ENCODE measurements at places on chromosomes 2 and 18.
A peak's percentile ranks its signal among the peaks of the same experiment; 100 is the strongest.

- no peak for DNase-seq
Observed at GRCh38 chr18:44197832-44198611, 482.7 kb upstream of the SETBP1 start.

DNA sequence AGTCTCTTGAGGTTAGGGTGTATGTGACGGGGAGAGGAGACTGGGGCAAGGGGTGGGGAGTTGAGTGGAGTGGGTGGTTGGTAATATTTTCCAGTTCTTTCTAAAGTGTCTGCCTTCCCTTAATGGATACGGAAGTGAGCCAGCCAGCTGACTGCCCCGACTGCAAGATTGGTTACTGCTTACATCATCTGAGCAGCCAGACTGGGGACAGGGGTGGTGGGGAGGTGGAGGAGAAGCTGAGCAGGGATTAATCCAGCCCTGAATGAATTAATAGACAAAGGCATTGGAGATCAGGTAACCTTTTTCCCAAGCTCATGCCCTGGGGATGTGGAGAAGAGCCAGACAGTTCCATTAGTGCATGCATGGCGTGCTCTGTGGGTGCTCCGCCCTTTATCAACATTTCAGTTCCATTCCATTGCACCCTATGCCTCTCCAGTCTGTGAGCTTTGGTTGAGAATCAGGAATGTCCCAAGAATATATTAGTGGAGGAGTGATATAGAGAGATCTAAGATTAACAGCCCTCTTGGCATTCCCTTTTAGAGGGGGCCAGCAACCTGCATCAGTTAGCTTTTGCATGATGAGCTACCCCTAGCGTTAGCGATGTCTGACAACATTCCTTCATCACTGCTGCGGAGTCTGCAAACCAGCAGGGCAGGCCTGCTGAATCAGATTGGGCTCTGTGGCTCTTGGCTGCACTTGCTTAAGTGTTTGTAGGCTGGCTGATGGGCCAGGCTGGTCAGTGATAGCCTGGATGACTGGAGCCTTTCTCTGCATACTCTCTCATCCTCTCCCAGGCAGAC lies 67.4 kb downstream of the TNP1 start:
- DNase-seq = no peak

DNA sequence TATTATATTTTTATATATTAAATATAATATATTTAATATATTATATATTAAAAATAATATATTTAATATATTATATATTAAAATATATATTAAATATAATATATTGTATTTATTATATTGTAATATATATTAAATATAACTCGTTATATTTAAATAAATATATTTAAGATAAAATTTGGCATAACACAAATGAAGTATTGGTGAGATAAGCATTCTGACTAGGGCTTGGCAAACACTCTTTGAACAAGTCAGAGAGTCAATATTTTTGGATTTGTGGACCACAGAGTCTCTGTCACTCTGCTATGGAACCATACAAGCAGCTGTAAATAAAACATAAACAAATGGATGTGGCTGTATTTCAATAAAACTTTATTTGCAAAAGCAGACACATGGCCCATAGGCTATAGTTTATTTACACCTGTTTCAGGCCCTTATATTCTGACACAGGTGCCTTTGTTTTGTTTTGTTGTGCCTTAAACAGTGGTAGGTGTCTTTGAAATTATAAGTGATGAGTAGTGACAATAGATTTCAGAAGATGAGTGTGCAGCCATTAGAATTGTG lies 190.1 kb downstream of the EPHA4 start:
- no peak for DNase-seq

- no peak for DNase-seq
Observed at GRCh38 chr18:40032076-40032475, 1923.0 kb upstream of the PIK3C3 start.

DNA sequence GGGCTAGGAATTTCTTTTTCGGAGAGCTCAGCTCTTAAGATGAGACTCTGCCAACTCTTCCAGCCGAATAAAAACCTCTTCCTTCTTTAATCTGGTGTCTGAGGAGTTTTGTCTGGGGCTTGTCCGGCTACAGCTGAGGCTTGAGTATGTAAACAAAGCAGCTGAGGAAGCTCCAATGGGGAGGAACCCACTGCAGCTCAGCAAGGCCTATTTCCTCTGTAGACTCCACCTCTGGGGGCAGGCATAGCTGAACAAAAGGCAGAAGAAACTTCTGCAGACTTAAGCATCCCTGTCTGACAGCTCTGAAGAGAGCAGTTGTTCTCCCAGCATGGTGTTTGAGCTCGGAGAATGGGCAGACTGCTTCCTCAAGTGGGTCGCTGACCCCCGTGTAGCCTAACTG lies 838.7 kb downstream of the CCDC85A start:
- DNase-seq = no peak

GRCh38 chr2:12835733-12836132 lies 119.0 kb downstream of the TRIB2 start:
- no peak for DNase-seq

DNA sequence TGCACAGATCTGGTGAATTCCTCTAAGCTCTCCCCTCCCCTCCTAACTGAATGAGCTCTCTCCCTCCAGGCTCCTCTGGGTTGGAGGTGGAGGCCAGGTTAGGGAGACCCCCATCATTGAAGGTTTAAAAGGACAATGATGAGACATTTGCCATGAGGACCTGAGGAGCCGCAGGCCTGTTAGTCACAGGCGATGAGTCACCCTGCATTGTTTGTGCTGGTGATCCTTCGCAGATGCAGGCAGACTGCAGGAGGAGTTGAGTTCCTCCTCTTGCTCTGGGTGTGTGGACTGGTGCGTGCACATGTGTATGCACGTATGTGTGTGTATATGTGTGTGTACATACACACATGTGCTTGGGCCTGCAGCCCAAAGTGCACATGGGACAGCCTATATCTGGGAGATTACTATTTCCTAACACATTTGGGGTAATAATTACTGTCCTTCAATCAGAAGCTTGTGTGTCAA lies 42.0 kb downstream of the MCFD2 start:
- DNase-seq = peak; percentile 51

DNA sequence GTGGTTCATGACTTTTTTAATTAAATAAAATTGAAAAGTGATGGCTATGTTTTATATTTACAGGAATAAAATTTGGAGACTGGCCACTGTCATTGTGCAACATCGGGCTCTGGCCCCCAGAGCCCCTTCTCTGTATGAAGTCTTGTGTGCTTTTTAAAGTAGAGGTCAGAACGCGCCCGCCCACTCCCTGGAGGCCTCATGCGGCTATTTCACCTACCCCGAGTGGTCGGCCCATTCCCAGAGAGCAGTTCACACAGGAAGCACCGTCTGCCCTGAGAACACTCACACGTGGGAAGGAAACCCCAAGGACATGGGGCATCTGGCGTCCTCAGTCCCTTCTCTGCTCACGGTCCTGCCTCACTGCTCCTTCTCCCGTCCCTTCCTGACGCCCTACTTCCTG lies 296.9 kb upstream of the SALL3 start:
- DNase-seq = no peak

DNA sequence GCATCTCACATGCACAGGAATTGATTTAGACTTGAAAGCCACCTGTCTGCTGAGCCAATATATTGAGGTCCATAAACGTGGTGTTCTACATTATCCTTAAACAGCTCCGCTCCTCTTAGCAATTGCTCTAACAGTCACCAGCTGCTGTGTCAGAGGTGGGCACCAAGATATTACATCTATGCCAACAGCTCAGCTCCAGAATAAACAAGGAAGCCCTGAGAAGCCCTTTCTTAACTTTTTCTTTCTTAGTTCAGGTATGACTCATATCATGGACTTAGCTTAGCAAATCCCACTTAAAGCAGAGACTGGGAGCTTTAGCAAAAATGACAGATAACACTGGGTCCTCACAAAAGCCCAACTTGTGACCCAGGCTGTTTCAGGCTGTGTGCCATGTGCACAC lies 436.6 kb downstream of the IRS1 start:
- DNase-seq = no peak

DNA sequence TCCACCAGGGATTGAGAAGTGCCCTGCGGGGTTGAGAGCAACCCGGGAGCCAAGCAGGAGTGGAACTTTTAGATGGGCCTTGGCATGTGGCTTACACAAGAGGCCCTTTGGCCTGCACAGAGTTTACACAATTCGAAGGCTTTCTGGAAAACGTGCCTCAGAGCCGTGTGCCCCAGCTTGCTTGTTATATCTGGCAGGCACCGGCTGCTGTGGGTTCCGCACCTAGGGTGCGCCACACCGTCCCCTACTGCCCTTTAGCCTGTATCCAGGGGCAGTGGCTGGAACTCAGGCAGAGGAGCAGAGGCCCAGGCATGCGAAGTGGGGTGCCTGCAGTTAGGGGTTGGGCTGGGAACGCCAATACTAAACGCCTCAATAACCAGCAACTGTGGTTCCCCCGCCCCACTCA lies 32.9 kb upstream of the EDAR start:
- DNase-seq = no peak

DNA sequence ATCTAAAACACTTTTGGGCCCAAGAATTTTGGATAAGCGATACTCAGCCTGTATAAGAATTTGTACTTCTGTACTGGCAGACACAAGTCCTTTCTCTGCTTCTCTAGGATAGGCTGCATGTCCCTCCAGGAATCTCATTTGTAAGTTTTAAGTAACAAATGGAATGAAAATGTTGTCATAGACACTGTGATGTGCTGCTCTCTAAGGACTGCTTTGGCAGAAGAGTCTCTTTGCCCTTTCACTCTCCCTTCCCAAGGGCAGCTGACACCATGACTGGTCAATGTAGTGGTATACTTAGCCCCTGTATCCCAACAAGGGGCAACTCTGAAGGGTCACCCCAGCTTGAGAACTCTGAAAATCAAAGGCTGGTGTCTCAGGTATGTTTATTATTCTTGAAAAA lies 27.3 kb downstream of the PLA2R1 start:
- DNase-seq = no peak

- DNase-seq = no peak
Observed at GRCh38 chr18:24986666-24987302, 365.2 kb downstream of the ZNF521 start.

DNA sequence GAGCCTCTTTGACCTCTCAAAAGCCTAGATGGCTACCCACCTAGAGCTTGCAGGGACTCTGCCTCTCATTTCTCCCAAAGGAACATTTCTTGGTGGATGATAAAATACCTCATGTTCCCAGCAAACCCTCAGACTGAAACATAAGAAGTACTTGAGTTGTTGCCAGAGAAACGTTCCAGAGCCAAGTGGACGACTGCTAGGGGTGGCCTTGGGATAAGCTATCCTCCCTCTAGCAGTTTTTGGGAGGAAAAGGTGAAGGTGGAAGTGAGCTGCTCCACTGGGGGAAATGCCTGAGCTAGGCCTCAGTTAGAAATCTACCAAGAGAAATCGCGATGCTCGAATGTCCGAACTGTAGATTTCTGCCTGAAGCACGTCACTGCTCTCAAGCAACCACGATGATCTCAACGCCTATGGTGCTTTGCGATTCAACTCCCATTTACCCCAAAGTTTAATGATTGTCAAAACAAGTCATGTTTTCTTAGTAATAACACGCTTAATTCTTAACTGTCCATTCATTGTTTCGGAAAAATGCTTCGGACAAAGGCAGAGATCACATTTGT lies 91.5 kb downstream of the CCBE1 start:
- no peak for DNase-seq

- DNase-seq = no peak
Observed at GRCh38 chr2:119315241-119315925, 51.3 kb downstream of the C2orf76 start.

GRCh38 chr2:201448701-201449100 lies 2.6 kb downstream of the TRAK2 start:
- DNase-seq = peak; percentile 8

- DNase-seq = no peak
Observed at GRCh38 chr18:79498662-79499061, 102.9 kb downstream of the NFATC1 start.

DNA sequence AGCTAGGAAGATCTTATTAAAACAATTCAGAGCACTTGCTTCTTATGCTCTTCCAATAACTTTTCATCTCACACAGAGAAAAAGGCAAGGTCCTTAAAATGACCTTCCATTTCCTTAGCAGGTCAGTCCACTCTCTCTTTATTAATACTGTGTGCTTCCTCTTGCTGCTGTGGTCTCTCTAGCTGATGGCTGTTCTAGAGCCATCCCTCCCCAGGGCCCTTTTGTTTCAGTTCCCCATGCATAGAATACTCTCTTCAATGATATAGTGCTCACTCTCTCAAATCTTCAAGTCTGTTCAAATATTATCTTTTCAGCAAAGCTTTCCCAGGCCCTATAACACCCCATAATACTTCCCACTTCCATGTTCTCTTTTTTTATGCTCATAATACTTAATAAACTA lies 469.3 kb downstream of the METTL4 start:
- DNase-seq = no peak

- DNase-seq = no peak
Observed at GRCh38 chr2:232420463-232421188, 14.0 kb downstream of the ALPG start.

DNA sequence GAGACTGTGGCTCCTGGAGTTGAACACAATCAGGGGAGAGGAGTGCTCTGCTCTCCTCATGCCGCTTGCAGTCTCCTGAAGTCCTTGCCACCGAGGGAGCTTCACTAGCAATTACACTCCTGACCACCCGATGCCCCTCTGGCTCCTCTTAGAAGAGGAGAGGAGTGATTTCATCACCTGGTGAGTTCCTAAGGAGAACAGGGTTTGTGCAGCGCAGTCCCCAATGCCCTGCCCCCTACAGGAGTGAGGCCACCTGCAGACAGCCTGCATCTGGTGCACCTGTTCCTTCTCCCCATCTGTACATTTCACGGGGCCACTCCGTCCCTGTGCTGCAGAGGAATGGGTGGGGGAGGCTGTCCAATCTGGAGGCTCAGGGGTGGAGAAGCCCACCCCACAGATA lies 267.2 kb downstream of the HRH4 start:
- DNase-seq = no peak

DNA sequence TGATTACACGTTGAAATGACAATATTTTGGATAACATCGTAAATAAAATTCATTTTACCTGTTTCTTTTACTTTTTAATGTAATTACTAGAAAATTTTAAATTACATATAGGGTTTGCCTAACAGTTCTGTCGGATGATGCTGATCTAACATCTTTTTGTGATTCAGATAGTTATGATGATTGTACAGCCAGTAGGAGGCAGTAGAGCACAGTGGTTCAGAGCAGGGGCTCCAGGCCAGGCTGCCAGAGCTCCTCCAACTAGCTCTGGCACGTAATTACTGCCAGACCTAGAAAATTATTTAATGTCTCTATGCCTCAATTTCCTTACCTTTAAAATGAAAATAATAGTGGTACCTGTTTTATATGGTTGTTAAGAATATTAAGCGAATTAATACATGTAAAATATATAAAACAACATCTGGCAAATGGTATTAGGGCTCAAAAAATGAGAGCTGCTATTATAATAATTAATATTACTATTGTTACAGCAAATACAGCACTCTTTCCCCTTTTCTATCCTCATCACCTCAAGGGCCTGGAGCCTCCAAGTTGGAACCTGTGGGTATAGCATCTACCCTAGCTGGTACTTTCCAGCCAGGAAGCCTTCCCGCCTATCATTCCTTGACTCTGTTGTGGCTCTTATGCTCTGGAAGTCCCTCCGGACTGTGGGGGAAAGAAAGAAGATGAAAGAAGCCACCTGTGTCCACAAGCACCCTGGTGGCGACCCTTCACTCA lies 47.7 kb upstream of the PLA2R1 start:
- DNase-seq = peak; percentile 48

- DNase-seq = no peak
Observed at GRCh38 chr18:5759194-5759593, 136.1 kb downstream of the TMEM200C start.

GRCh38 chr2:172091761-172092566 lies 6.7 kb downstream of the DLX1 start:
- no peak for DNase-seq

- no peak for DNase-seq
Observed at GRCh38 chr18:9973470-9973869, 59.7 kb downstream of the VAPA start.

GRCh38 chr2:239751679-239752355 lies 273.3 kb downstream of the NDUFA10 start:
- peak; percentile 49 for DNase-seq

All from activated naive CD8-positive, alpha-beta T cell treated with anti-CD3 and anti-CD28 coated beads, Interleukin-2, amount 50 U/mL, for 24 hours (primary cell).